ENCODE measurements at places on chromosomes 11 and 22.

DNA sequence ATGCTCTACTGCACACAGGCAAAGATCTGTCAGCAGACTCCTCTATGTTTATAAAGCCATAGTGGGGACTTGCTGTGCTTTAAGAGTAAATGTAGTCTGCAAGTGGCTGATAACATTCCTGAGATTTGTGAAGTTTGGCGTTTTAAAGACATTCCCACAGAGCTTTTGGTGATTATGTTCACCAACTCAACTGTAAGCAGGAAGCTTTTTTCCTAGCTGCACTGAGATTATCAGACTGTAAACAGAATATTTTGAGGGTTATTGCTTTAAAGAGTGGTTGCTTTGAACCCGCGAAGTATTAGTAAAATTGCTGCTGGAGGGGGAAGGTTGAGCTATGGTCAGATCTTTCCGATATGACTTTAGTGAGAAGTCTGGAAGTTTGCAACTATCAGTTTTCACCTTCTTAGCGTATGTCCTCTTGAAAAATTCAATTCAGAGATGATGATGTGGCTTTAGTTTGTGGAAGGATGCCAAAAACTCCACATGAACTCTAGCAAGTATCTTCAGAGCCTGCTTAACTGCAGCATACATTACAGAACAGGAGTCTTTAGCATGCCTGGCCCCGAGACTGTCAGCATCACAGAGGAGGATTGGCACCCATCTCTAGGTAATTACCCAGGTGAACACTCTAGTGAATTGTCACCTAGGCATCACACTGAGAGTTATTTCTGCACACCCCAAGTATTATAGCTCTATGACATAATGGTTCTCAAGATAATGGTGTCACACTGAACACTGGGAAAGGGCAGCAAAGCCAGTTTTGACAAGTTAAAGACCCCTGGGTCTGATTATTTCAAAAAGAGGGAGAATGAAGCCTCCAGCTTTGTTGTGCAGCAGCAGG is 89.9 kb downstream of the MTNR1B start:
- DNase-seq, result no peak

- DNase-seq, result no peak
Measured at GRCh38 chr11:24708616-24709015, 211.8 kb downstream of the LUZP2 start.

GRCh38 chr11:76303399-76303798 is 77.5 kb downstream of the THAP12 start:
- DNase-seq, result no peak

DNA sequence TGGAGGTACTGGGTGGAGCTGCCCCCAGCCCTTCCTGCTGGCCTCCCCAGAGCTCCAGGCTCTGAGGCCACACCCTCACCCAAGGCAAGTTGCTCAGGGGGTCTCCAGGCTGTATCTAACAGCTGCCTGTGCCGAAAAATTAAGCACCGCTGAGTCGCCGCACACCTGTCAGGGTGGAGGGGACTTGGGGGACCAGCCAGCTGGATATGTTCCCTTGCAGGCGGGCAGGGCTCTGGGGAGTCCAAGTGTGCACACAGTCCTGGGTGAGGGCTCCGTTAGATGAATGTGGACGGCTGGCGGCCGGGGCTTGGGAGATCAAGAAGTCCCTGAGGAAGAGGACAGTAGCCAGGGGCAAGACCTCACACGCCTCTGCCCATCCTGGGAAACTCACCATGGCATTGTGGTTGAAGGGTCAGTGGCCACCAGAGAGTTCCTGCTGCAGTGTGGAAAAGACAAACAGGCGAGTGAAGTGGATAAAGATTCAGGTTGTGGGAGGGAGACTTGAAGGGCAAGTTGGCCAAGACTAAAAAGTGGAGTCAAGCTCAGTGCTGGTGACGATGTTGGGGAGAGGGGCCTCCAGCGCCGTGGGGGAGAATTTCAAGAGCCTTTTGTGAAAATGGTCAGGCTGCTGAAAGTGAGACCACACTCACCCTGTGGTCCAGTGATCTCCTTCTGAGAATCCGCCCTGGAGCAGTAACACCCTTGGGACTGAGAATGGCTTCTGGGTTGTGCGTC is 69.6 kb downstream of the CDKN1C start:
- no peak for DNase-seq

- DNase-seq, result no peak
Measured at GRCh38 chr11:107683807-107684206, 28.0 kb downstream of the SLN start.

DNA sequence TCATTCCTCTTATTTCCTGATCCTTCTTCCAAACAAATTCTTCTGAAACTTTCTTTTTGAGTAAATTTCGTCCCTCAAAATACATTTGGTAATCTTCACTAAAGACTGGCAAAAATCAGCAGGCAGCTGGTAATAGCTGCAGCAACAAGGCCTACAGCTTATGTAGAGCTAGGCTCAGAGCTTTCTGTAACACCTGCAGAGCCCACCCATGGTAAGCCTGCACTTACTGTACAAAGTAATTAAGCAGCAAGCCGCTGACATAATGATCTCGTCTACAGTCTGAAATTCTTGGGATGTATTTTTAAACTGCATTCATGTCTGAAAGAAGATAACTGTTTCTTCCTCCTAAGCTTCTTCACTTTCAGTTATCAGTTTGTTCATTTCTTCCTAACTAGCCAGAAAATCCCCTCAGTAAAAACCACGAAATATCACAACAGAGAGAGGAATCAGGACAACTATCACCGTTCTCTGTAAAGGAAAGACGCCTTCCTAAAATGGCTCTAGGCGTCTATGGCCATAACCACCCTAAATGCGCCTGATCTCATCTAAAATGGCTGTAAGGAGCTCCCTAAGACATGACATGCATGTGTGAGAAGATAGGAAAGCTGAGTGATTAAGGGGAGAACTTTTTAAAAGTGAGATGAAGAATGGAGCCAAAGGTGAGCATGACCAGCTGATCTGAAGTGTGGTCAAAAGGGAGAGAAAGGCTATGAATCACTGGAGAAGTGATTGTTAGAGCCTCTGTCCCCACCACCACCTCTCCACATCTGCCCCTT is 56.2 kb downstream of the DENND5A start:
- DNase-seq, result no peak
